ENCODE measurements at places on chromosomes 16 and 17. TPM values are rescaled to one million over a fixed set of nuclear protein-coding genes. Genes with fewer than 3 reads are reported as not detected.

DNA sequence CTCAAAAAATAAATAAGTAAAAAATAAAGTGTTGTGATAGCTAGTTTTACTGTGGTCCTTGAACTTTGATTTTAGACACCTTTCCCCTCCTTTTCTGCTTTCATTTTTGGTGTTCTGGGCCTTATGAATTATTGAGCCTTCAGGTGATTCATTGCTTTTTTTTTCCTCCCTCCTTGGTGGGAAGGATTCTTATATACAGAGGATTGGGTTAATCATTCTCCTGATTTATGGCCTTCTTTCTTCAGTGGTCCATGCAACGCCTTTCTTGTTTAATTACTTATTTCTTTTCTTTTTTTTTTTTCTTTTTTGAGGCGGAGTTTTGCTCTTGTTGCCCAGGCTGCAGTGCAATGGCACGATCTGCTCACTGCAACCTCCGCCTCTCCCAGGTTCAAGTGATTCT is 8.0 kb upstream of the MYL4 start:
- no peak for DNase-seq

GRCh38 chr17:45342306-45342705 is 25.5 kb upstream of the MAP3K14 start:
- DNase-seq: no peak

The ODAD4 gene
- 1.4 TPM for total RNA-seq

The OTOA gene
- 0.21 TPM for total RNA-seq

DNA sequence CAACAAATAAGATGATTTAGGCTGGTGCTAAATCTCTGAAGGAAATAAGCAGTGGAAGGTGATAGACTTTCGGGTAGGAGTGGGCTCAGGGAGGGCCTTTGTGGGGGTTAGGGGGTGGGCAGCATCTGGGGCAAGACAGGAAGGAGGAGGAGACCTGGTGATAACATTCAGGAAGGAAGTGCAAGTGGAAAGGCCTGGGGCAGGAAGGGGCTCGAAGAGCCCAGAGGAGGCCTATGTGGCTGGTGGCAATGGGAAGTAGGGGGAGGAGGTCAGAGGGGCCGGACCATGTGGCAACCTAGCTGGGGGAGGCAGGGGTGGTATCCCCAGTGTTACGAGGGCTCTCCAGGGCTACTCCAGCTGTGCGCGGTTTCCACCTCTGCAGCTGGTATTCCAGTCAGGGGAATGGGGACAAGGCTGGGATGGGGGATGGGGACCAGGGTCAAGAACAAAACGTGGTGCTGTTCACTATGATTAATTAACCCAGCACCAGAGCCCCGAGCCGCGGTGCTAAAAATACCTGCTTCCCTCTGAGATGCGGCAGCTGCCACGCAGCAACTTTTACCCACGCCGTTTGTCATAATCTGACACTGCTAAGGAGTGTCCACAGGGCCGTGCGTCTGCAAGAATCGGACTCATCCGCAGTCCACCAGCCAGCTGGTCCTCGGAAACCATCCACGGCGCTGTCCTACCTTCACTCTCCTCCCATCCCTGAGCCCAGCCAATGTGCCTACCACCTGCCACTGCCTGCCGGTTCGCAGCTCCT is 5.2 kb upstream of the CCDC182 start:
- no peak for DNase-seq

The MRPS7 gene
- total RNA-seq: 24.6 TPM

GRCh38 chr17:74244548-74244947 is 29.5 kb upstream of the DNAI2 start:
- DNase-seq: no peak

The SLFN12L gene
- total RNA-seq: 3.1 TPM

GRCh38 chr16:29126057-29126494 is 141.2 kb downstream of the LAT start:
- no peak for DNase-seq

The KRTAP4-4 gene
- total RNA-seq: not detected

DNA sequence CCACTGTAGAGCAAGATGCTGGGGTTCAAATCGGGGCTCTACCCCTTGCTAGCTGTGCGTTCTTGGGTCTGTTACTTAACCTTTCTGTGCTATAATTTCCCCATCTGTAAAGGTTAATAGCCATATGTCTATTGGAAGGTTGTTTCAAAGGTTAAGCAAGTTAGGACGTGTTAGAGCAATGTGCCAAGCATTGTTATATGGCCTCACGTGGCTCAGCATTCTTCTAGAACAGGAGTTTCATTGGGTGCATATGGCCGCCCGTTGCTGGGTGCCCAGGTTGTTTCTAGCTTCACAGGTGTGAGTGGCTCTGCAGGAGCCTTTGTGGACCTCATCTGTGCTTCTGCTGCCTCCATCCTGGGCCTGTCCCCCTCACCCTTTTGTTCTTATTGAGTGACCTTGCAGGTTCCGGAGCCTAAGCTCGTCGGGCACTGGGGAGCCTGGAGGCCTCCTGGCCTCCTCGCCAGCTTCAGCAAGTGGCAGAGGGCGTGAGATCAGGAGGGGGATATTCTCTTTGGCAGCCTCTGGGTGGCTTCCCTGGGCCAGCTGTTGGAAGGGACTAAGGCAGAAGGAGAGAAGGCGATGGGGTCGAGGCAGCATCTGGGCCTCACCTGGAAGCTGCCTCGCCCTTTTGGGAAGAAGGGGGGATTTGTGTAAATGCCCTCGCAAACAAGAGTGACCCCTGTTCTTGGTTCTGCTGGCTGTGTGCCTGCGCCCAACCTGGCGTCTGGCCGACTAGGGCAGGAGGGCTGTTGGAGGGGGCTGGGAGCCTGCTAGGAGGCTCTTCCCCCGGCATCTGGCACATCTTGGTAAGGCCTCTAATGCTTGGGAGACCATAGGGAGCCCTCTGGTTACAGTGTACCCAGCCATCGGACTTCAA is 80.2 kb upstream of the CIBAR2 start:
- DNase-seq: no peak

The DDX52 gene
- total RNA-seq: 19.7 TPM

GRCh38 chr17:44375196-44376017 is 11.8 kb upstream of the FAM171A2 start:
- no peak for DNase-seq

DNA sequence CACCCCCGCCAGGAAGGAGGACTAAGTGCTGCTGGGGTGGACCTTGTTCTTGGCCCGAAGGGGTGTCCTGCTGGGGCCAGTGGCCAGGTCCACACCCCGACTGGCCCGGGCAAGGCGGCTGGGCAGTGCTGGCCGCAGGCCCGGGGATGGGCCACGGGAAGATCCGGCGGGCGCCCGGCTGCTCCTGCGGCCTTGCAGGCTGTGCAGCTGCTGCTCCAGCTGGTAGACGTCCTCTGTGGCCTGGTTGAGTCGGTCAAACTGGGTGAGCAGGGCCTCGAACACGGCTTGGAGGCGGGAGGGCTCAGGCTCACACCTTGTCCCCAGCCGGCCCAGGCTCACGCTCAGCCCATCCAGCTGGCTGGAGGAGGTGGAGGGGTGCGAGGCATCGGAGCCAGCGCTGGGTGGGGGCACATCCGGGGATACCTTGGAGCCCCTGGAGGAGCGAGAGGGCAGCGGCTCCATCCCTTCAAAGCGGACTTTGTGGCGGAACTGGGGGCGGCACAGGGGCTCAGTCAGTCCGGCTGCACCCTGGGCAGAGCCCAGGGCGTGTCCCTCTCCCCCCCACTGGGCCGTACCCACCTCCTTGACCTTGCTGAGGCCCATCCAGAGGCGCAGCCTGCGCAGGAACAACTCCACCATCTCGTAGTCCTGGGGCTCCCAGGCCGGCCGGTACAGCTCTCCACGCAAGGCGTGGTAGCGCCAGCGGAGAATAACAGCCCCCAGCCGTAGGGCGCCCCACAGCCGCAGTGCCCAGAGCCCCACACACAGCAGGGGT is 42.1 kb downstream of the TSC2 start:
- DNase-seq: no peak

DNA sequence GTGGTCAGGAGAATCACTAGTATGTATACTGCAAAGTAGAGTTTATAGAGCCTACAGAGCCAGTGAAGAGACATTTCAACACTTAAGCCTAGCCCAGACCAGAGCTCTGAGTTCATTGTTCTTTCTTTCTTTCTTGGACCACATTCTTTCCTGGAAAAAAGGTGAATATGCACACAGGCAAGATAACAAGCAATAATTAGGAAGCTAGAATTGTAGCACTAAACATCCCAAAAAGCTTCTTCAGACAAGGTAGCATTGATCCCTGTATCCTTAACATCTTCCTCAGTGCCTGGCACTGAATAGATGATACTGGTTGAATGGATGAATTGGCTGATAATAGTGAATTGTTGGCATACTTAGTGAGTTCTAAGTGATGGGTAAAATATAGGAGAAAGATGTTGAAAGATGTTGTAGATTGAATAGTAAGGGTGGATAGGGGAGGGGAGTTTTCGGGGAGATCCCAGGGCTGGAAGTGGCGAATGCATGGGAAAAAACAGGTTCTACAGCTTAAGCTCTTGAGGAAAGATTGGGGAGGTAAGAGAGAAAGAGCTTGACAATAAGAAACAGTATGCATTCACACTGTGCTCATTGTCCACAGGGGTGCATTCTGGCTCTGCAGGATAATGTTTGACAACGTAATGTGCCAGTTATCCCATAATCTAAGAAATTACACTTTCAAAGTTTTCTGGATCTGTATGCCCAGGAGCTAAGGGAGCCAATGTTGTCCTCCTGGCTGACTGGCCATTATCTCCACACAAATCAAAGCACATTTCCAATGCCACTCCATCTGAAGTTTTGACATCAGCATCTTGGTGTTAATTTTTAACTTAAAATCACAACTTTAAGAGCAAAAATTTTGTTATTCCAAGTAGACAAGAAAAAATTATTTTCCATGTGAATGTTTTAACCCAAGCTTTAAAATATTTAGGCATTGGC is 35.6 kb downstream of the TUBD1 start:
- no peak for DNase-seq

DNA sequence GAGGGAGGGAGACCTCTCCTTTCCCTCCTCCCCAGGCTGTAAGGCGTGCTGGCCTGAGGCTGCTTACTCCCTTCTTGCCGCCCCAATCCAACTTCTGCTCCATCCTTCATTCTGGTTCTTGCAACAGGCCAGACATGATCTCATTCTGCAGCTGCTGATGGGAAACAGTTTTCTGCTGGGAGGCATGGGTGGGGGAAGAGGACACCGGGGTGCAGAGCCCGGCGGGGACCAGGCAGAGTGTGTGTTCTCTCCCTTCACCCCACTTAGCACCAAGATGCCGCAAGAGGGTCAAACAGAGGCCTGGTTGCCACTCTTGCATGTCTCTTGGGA is 1.4 kb downstream of the SARM1 start:
- DNase-seq: no peak

DNA sequence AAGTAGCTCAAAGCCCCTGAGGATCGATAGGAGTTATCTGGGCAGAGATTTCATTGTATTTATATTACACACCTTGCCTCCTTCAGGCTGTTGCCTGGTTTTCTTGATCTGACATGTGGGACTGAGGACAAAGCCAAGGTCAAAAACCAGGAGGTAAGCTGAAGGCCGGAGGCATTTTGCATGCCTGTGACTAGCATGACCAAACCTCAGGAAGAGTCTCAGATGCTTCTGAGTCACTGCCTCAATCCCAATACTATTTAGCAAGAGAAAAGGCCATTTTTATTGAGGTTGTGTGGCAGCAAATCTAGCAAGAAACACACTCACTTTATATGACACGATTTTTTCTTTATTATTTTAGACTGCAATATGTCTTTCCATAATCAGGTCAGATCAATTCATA is 968.1 kb downstream of the CDH11 start:
- DNase-seq: no peak

- DNase-seq: no peak
Observed at GRCh38 chr16:52561910-52562741, 15.2 kb upstream of the TOX3 start.

The DYNC1LI2 gene
- 169 TPM for total RNA-seq

- no peak for DNase-seq
Observed at GRCh38 chr17:57391076-57391825, 134.9 kb downstream of the MSI2 start.

- no peak for DNase-seq
Observed at GRCh38 chr17:28567604-28568003, 3.7 kb downstream of the PIGS start.

The CDC6 gene
- total RNA-seq: 1.7 TPM

The LGALS9B gene
- 0.21 TPM for total RNA-seq
